Natural killer cell treated with Interleukin-12 subunit alpha and Interleukin-12 subunit beta and Interleukin-15 and Interleukin-18, amount 100 ng/mL, for 72 hours (primary cell): ENCODE measurements at places on chromosomes 4 and X.

DNA sequence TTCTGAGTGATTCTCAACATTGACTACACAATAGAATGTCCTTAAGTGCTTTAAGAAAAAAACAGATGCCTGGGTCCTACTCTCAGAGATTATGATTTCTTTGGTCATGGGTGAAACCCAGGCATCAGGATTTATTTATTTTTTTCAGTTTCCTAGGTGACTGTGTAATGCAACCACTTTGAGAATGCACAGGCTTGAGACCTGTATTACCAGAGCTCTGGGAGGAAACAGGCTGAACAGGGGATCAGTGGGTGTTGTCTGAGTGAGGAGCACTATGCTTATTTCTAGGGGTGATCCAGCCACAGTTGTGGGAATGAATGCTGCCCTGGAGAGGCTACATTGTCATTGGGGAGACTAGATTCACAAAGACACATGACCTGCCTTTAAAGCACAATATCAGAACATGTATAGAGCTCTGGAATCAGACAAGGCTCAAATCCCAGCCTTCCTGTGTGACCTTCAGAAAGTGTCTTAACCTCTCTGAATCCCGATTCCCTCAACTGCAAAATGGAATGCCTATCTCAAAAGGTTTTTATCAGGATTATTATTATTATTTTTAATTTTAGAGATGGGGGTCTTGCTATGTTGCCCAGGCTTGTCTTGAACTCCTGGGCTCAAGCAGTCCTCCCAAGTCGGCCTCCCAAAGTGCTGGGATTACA is 61.6 kb upstream of the PRPS1 start:
- H3K27me3 ChIP-seq = no peaks in the 10 kb centered on the region
- H3K4me3 ChIP-seq = no peak overlapping the region
- no peaks in the 10 kb centered on the region for H3K36me3 ChIP-seq
- H3K4me1 ChIP-seq = no peaks in the 10 kb centered on the region
- no peak for DNase-seq

GRCh38 chr4:73525611-73526010 is 44.1 kb downstream of the AFM start:
- no peak overlapping the region for H3K27ac ChIP-seq
- DNase-seq = no peak
- no peaks in the 10 kb centered on the region for H3K36me3 ChIP-seq
- H3K4me1 ChIP-seq = no peaks in the 10 kb centered on the region
- no peaks in the 10 kb centered on the region for H3K27me3 ChIP-seq

DNA sequence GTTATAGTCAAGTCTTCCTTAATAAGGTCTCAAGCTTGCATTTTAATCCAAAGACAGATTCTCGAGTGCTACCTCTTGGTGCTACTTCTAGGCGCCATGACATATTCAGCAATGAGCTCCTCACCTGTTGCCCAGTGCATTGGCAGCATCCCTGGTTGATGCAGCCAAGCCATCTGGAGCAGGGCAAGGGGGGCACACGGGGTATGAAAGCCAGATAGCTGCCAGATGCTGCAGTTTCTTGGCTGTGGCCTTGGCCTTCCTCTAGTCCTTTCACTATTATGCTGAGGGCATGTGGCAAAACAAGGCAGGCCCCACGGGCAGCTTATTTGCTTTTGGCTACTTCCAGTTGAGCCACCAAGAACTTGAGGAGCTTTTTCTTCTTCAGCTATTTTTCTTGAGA is 168.6 kb upstream of the PGRMC2 start:
- no peak overlapping the region for H3K27ac ChIP-seq
- no peak overlapping the region for H3K4me3 ChIP-seq
- peaks cover 3% of the 10 kb centered on the region for H3K4me1 ChIP-seq
- H3K36me3 ChIP-seq = no peaks in the 10 kb centered on the region

DNA sequence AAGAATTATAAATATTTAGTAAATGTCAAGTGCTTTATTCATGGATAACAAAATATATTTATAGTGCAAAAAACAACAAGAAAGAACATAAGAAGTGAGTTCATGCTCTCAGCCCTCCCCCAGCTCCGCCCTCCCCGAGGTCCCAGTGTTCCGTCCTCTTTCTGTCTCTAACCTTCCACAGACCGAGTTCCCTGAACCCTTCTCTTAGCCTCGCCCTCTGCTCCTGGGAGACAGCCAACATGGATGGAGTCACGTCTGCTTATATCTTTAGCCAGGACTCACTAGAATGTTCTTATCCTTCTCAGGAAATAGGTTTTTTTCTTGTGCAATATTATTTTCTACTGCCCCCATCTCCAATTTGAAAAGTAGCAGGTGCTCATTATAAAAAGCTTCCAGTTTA is 40.1 kb upstream of the HELT start:
- no peaks in the 10 kb centered on the region for H3K36me3 ChIP-seq
- H3K4me3 ChIP-seq = no peak overlapping the region
- DNase-seq = no peak

- H3K27ac ChIP-seq = no peak overlapping the region
- no peaks in the 10 kb centered on the region for H3K4me1 ChIP-seq
- H3K36me3 ChIP-seq = no peaks in the 10 kb centered on the region
Observed at GRCh38 chrX:153642051-153642654, 4.8 kb upstream of the DUSP9 start.

- H3K27ac ChIP-seq = no peak overlapping the region
- no peak overlapping the region for H3K4me3 ChIP-seq
- H3K27me3 ChIP-seq = no peaks in the 10 kb centered on the region
- no peaks in the 10 kb centered on the region for H3K4me1 ChIP-seq
- DNase-seq = no peak
Observed at GRCh38 chrX:124719060-124719459, 372.7 kb downstream of the SH2D1A start.
